ENCODE measurements at places on chromosomes 6 and 20.
A peak's percentile ranks its signal among the peaks of the same experiment; 100 is the strongest.

DNA sequence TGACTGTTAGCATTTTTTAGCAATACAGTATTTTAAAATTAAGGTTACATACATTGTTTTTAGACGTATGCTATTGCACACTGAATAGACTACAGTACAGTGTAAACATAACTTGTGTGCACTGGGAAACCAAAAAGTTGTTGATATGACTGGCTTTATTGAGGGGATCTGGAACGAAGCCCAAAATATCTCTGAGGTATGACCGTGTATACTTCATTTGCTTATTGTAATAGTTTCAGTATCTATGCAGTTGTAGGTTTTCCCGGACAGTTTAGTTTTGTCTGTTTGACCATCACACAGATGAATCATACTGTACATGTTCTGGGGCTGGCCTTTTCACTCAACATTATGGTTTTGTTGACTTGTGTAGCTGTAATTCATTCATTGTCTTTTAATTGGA is 6.9 kb upstream of the ZBTB12 start:
- no peak for DNase-seq

- no peak for DNase-seq
Observed at GRCh38 chr6:85585741-85586140, 7.9 kb downstream of the SNX14 start.

DNA sequence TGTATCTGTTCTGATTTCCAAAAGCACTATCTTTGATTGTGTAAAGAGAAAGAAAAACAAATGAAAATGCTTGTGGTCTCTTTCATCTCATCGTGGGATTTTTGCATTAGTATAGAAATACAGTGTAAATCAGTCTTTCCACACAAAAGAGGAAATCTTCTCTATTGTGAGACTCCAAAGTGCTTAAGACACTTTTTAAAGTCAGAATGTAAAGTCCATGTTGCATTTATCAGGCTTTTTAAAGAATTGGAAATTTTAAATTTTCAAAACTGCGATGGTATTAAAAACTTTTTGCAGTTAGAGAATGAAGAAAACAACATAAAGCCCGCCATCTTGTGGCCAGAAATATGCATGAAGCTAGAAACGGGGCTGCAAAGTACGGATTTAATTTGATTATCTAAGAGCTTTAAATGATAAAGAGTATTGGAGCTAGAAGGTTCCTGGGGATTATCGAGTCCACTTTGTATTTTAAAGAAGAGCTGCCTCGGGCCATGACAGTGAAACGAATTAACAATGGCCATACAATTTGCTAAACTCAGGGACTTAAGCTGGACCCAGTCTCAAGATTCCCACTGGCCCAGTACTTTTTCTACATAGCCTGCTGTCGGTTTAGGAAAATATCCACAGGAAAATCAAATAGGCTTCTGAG is 339.6 kb downstream of the ARHGAP18 start:
- DNase-seq: peak; percentile 30

- no peak for DNase-seq
Observed at GRCh38 chr6:20716865-20717264, 182.6 kb downstream of the CDKAL1 start.

- no peak for DNase-seq
Observed at GRCh38 chr20:39988991-39989390, 700.0 kb downstream of the MAFB start.

GRCh38 chr20:23162887-23163286 is 76.8 kb upstream of the CD93 start:
- no peak for DNase-seq

- DNase-seq: peak; percentile 28
Observed at GRCh38 chr6:151240791-151241642, 1.2 kb downstream of the AKAP12 start.

GRCh38 chr6:1200081-1200408 is 111.9 kb upstream of the FOXQ1 start:
- no peak for DNase-seq

DNA sequence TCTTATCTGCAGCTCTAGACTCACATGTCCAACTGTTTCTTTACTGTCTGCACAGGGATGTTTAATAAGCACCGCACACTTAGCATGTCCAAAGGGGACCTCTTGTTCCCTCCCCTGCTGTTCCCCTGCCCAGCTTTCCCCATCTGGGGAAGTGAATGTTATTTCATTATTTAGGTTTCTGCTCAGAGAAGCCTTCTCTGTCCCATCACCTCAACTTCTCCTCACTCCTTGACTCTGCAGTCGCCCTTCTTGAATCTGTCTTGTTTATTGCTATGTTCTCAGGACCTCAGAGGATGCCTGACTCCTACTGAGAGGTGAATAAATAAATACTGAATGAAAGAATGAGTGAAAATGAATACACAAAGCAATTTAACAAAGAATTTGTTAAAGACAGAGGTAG is 121.0 kb downstream of the SASH1 start:
- no peak for DNase-seq

- DNase-seq: no peak
Observed at GRCh38 chr6:43865932-43866645, 96.1 kb downstream of the VEGFA start.

- no peak for DNase-seq
Observed at GRCh38 chr6:16240589-16241320, 2.4 kb downstream of the GMPR start.

DNA sequence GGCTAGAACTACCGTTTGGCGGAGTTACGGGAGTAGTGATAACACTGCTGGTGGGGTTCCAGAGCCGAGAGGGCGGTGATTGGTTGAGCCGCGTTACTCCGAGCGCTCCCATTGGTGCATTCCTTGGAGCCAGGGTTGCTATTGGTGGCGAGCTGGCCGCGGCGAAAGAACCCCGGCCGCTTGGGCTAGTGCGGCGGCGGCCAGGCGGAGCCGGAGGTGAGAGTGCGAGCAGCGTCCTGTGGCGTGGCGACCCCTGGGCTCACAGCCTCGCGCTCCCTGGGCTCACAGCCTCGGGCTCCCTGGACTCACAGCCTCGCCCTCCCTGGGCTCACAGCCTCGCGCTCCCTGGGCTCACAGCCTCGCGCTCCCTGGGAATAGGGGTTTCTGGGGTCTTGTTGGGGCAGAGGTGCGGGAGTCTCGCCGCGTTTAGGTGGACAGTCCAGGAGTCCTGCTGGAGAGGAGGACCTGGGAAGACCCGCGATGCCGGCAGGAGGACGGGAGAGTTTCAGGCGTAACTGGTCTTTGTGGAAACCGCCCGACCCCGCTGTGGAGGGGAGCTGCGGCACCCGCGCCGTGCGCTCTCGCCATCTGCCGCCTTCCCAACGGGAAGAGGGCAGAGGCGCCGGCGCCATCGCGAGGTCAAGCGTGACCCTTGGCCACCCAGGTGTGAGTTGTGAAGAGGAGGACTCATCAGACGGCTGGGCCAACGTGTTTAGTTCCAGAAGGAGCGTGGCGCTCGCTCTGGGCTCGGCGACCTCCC is 12.2 kb downstream of the PRDM13 start:
- no peak for DNase-seq

GRCh38 chr6:165941786-165942185 is 225.9 kb downstream of the TBXT start:
- DNase-seq: no peak

DNA sequence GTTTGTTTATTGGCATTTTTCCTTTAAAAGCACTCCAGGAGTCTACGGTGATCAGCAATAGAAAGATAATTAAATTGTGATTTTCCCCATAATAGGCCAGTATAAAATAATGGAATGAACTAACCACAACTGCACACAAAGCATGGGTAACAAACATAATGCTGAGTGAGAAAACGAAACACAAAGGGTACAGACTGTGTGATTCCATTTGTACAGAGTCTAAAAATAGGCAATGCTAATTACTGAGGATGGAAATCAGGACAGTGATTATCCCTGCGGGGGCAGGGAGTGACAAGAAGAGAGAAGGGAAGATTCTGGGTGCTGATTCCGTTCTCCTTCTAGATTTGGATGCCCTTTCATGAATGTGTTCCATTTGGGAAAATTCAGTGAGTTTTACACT is 478.1 kb downstream of the PREX1 start:
- DNase-seq: no peak

DNA sequence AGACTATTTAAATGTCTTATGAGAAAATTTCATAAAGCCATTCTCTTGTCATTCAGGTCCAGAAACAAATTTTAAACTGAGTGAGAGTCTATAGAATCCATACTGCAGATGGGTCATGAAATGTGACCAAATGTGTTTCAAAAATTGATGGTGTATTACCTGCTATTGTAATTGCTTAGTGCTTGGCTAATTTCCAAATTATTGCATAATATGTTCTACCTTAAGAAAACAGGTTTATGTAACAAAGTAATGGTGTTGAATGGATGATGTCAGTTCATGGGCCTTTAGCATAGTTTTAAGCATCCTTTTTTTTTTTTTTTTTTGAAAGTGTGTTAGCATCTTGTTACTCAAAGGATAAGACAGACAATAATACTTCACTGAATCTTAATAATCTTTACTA is 5.0 kb downstream of the MARCKS start:
- DNase-seq: no peak

DNA sequence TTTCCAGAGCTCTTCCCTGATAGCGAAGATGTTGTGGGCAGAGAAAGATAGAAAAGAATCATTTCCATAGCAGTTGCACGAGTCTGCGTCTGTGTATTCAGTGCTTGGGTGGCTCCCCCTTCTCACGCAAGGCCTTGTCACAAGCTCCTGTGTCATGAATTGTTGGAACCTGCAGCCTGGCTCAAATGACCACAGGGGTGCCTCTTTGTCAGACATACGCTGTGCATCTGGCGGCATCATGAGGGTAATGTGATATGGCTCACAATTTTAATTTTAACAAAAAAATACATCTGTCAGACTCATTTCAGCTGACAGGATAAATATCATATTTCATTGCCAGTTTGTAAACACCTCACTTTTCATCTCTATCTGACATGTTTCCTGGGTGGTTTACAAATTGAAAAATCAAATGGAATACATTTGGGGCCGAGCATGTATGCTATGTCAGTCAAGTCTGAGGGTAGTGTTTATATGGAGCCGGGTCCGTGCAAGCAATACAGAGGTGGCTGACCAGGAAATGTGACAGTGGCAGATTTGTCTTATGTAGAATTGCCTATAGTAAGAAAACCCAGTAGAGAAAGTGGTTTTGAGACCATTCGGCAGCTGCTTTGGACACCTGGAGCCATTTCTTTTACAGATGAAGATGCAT is 90.9 kb downstream of the CAP2 start:
- no peak for DNase-seq

DNA sequence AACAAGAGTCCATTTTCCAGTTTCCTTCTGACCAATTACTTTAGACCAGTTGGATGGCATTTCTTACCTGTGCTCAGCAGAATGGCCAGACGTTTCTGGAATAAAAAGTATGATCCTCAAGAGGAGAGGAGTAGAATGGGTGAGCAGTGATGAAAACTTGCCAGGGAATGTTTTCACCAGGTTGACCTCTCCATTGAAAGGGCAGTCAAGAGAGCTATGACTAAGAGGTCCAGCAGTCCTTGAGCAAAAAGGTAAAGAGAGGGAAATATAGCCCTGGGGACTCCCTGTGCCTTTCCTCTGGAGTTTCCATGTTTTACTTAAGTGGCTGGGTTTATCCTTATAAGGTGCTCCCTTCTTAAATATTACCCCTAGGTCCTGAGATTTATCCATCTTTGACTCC is 210.9 kb downstream of the TBX18 start:
- no peak for DNase-seq

DNA sequence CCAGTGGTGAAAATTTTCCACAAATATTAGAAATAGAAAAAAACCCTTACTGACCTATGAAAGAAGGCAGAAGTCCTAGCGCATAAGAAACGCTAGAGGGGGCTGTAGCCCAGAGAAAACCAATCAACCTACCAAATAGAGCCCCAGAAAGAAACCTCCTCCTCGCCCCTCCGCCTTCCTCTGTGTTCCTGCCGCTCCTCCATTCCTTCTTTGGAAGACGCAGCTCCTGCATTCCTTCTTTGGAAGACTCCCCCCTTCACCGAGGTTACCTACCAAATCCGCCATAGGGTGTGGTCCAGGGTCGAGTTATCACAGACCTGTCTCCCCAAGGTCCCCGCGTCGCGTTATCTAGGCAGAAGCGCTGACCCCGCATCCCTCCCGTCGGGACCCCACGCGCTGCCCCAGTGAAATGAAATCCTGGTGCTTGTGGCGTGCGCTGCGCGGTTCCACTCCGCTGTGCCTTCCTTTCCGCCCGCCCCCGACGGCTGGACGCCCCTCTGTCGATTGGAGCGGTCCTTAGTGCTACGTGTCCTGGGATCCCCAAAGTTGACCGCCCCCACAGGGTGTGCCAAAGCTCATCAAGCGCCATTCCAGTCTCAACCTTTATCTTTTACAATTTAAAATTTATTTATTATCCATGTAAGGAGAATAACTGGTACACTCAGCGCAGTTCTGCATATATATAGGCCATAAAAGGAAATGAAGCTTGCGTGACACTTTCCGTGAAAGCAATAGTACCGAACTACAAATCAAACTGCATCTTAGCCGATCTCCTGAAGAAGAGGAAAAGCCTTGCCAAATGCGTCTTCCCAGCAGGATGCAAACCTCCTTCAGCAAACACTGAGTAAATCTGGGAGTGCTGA is 13.0 kb downstream of the RPP21 start:
- peak; percentile 73 for DNase-seq

DNA sequence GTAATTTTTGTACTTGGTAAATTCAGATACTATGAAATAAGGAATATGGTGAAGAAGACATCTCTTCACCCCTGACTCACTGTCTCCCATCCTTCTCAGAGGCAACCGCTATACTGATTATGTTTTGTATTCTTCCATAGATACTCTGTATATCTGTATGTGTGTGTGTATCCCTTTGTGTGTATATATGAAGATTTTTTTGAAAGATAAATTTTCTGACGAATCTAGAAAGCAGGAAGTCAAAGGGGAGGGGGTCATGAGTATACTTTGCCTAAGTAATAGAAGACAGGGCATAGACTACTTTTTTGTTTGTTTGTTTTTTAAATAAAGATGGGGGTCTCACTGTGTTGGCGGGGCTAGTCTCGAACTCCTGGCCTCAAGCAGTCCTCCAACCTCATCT is 48.2 kb downstream of the TOP1 start:
- DNase-seq: no peak

DNA sequence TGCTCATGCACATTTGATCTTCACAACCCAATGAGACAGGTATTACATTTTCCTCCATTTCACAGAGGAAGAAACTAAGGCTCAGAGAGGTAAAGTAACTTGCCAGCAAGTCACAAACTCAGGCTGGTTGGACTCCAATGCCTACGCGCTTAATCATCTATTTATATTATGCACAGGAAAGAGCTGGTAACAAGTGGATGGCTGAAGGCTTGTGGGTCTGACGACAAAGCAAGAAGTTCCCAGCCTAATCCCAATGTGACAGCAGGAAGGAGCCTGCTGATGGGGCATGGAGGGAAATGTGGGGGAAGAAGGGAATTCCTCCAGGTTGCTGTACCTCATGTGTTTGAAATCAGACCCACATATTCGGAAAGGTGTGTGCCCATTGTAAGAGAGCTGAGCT is 3.9 kb downstream of the CDH22 start:
- DNase-seq: no peak

DNA sequence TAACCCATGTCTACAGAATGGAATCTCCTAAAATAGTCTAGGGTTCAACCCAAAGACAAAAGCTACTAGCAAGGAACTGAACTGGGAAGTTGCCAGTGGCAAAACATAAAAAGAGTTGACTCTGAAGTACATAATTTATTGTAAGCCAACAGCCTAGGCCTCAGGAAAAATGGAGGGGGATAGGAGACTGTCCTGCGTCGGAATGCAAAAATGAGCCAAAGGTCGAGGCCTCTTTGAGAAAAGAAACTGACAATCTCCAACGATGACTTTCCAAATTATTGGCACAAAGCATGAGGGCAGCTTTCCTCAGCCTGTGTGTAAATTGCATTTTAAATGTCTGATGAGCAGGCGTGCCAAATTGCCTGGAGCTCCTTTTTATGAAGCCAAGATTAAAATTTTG is 2.1 kb downstream of the COL12A1 start:
- peak; percentile 55 for DNase-seq

- no peak for DNase-seq
Observed at GRCh38 chr6:25038999-25039398, 103.2 kb upstream of the RIPOR2 start.
